T-helper 1 cell (primary cell): ENCODE measurements at places on chromosomes 16 and 17.

DNA sequence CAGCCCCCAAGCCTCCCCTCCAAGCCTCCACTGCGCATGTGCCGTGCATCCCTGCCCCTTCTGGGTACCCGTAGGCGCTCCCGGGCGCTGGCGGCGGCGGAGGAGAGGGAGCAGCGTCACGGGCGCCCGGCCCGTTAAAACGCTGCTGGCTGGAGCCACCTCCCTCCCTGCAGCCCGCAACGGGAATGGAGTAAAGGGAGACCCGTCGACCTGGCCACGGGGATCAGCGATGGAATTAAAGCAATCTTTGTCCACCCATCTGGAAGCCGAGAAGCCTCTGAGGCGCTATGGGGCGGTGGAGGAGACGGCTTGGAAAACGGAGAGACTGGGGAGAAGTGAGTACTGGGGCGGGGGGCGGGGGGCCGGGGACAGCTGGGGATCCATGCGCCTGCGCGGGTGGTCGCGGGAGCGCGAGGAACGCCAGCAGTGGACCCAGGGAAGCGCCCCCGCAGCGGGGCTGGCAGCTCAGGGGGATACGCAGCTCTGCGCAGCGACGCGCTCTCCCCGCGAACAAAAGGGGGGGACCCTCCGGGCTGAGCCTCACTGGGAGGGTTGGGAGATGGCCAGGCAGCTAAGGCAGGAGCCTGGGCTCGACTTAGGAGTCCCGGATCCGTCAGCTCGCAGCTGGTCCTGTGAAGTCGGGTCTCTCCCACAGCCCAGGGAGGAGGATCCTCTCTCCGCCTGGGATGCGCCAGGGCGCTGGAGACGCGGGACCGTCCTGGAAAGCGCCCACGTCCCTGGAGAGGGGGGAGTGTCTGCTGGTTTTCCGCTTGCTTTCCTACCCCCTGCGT lies at the start of gene BMERB1:
Gene BMERB1 (plus strand): TSS at position 164 of the 791 bp plus-strand sequence. CDS start 66 bp downstream, at position 230.
- peak; percentile 10 for DNase-seq

DNA sequence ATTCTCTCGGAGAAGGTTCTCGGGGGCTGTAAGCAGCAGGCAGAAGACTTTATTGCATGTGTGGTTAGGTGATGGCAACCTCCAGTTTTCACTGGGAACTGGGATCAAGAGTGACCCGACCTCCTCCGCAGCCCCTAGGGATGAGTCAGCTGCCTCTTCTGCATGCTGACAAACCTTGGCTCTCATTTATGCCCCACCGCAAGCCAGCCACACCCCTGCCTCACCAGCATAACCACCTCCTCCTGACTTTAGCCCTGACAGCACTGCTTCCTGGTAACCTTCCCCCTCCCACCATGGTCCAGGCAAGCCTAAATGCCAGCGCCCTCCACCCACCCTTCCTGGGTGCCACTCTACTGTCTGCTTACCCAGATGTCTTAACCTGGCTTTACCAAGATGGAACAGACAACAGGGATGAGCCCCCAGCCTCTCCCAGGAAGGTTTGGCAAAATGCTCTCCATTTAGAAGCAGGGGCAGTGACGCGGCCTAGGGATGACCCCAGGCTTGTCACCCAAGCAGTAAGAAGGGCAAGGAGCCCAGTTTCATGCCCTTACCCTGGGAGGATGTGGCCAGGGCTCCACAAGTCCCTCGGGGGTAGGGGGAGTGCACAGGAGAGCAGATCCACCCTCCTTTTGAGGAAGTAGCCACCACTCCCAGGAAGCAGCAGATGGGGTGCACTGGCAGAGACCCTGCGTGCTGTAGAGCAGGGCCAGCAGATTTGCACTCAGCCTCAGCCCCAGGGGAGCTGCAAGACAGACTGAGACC lies 73.5 kb downstream of the GOSR1 start:
- no peak for DNase-seq

GRCh38 chr17:19867079-19867328 lies 732 bp downstream of the ULK2 start:
- peak; percentile 58 for DNase-seq

GRCh38 chr16:7887316-7887715 lies 554.7 kb downstream of the RBFOX1 start:
- DNase-seq, result no peak

DNA sequence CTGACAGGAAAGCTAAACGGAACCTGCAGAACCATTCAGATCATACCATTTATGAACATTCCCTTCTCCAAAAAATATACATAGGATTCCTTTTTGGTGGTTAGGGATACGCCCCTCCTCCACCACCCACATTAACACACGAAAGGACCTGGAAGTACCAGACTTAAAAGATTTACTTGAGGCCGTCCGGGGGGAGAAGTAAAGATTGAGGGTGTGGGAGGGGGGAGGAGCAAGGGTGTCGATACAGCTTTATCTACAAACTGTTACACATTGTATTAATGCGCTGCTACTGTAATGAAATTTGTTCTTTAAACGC lies 537 bp downstream of the PALB2 start:
- DNase-seq, result no peak

DNA sequence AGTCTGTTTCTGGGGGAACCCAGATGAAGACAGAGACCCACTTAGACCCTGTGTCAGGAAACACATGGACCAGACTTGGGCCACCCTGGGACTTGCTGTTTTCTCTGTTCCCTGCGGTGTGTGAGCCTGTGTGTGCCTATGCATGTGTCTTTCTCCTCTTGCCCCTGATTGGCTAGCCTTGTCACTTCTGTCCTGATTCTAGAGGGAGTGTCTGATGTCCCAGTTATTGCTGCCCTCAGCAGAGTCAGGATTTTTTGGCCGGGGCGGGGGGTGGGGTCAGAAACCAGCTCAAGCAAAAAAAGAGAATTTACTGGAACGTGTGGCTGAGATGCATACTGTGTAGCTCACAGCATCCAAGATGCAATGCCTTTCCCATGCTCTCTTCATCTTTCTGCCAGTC lies 30.5 kb downstream of the PLCG2 start:
- no peak for DNase-seq

DNA sequence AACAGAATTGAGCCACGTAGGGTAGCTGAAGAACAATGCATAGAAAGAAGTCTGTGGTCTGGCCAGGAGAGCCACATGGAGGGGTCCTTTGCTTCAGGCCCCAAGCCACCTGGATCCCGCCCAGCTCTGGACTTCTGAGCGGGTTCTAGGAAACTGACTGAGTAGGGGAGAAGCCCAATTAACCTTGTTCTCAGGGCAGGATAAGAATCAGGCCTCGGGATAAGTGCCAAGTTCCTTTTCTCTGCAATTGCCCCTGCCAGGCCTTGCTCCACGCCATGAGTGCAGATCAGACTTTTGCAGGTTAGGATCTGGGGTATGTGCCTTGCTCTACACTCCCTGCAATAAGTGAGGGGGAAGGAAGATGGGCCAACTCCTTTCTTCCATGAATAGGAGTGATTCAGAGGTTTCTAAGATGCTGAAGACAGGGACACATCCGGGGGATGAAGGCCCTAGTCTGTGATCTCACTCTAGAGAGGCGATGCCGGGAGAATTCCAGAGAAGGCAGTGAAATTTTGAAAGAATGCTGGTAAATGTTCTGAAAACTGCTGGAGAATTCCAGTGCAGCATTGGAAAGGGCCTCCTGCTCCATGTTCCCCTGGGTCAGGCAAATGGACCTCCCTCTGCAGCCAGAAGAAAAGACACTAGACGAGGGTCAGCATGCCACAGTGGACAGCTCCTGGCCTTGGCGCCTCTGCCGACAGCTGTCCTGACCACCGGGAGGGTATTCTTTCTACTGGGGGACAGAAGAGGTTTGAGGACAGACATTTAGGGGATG lies 5.8 kb downstream of the NEUROD2 start:
- no peak for DNase-seq

DNA sequence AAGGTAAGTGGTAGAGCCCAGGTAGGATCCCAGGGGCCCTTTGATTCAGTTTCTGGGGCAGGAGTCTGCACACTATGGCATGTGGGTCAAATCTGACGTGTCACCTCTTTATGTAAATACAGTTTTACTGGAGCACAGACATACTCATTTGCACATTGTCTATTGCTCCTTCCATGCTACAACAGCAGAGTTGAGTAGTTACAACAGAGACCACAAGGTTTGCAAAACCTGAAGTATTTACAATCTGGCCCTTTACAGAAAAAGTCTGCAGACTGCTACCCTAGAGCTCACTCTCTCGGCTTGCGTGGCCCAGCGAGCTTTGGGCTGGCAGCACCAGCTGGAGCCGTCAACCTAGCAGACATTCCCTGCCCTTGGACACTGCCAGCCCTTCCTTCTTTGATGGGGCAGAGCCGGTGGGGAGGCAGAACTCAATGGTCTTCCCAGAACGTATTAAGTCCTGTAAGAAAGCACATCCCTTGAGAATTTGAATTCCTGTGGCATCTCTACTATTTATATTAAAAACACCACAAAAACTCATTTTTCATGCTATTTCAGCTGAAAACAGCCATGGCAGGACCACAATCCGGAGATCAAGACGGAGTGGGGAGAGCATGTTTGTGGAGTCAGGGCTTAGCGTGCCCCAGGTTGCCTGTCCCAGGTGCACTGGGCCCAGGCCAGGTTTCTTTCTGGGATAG lies 133.1 kb upstream of the NUDT7 start:
- DNase-seq, result no peak

GRCh38 chr17:62163847-62164246 lies 98.8 kb upstream of the MED13 start:
- no peak for DNase-seq

DNA sequence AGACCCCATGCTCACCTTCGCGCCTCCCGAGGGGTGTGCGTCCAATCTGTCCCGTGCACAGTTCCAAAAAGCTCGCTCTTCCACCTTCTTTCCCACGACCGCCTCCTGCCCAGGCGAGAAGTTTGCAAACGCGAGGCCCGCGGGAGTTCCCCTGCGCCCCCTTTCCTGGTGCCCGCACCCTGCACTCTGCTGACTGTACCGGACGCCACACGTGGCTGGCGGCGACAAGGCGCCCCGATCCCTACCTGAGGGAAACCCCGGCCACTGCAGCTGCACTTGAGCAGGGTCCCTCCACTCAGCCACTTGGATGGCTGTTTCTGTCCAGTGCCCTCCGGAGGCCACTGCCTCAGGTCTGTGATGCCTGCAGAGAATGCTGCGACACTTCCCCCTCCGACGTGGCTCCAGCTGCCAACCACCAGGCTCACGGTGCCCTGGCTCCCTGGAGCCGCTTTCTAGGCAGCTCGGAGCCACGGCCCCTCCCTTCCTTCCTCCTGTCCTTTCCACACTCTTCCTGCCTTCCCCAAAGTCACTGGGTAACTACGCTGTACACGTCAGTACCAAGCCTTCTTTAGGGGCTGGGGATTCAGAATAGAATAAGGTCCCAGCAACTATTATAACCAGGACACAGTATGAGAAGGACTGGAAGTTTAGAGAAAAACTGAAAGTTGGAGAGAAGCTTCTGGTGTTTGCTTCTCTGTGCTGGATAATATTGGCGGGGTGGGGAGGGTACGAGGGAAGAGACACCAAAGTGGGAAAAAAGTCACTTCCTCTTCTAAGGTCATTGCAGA lies at the start of gene MLKL:
Gene MLKL (minus strand): TSS at position 425 of the 788 bp plus-strand sequence. CDS start 5,105 bp downstream, outside the sequence.
- DNase-seq, result peak; percentile 39

DNA sequence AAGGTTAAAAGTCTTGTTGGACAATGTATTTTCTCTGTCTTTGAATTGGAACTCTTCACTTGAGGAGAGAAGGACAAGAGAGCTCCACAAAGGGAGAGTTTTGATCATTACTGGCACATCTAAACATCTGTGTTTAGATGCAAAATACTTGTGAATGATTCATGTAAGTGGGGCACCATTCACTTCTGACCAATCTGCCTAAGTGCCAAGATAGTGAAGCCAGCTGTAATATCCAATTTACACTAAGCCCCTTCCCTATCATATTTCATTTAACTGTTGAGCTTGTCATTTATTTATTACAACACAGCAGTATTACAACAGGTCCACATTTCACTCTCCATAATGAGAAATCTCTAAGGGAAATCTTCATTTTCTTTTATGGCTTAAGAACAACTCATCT lies 832.3 kb upstream of the GOT2 start:
- DNase-seq, result no peak

GRCh38 chr16:27460663-27461482 lies 58.9 kb downstream of the IL21R start:
- no peak for DNase-seq
